ENCODE measurements at places on chromosomes 5 and 9.

DNA sequence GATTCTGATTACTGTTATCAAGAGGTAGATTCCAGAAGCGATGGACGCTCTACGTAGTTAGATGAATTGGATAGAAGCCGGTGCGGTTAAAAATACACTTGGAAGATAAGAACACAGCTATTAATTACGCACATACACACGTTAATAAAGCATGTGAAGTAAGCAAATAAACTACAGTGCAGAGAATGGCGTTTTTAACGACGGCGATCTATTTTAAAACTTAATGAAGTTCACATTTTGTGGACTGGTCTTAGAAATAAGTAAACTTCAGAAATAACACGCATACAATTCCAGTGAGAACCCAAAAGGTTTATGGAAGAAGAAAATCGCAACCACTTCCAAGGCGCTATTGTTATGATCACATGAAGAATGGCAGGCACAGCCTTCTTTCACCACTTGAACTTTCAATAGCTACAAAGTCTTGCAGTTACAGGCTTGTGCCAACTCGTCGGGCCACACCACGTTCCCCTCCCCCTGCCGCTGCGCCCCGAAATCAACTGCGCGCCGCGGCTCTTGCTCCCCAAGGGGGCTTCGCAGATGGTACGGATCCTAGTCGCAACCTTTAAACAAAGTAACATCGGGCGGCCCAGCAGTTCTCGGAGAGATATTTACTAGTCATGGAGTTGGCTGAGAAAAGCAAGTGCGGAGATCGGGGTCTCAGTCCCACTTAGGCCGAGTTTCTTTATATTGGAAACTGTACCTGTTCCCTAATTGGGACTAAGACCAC lies 866 bp upstream of the SEMA6A start:
- DNase-seq, result no peak

DNA sequence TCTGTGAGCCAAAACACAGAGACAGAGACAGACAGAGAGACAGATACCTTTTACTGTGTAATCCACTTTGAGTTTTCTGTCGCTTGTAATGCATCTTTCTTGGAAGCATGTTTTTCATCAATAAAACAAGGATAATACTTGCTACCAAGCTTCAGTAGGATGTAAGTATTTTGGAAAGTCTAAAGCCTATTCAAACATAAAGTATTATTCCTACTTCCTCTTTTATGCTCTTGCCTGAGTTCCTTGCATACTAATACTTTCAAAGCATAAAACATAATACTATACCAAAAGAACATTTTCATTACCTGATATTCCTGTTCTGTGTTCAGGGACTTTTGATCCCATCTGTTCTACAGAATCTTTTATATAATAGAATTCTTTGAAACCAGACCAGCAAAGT lies 64.5 kb upstream of the SLC30A5 start:
- DNase-seq, result no peak

GRCh38 chr5:123083298-123083697 lies 5.7 kb upstream of the PRDM6 start:
- DNase-seq, result peak; percentile 68

- peak; percentile 87 for DNase-seq
Measured at GRCh38 chr5:175753536-175754402, 95.9 kb downstream of the HRH2 start.

DNA sequence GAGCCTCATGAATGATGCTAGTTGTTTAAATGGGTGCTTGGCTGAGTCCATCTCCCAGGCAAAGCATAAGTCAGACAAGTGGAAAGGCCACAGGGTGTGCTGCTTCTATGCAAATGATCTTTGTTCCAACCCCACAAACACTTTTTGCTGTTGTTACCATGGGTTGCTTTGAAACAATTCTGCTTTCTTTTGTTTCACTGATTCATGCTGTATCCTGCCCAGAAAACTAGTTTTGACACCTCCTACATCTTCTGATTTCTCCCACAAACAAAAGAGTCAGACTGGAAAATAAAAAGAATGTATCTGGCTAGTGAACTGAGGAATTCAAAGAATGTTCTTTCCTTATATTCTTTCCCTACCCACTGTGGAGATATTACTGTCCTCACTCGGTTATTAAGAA lies 298.6 kb downstream of the DIRAS2 start:
- no peak for DNase-seq

GRCh38 chr5:40674661-40675235 lies 5.0 kb upstream of the PTGER4 start:
- no peak for DNase-seq

DNA sequence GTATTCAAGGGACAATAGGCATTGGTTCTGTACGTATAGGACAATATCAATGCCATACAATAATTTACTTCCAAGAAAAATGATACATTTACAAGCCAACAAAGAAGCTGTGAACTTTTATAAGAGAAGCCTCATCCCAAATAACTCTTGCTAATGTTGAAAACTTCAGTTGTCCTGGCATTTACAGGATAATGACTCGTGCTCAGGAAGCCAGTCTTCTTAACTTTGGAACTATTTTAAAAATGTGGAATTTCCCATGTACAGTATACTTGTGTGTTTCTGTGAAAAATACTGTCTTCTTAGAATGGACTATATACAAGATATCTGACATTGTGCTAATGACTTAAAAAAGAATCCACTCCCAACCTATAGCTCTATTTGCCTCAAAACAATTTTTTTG lies 1479.3 kb upstream of the CDH9 start:
- DNase-seq, result no peak

GRCh38 chr5:32163053-32163452 lies 11.1 kb downstream of the GOLPH3 start:
- DNase-seq, result no peak

- DNase-seq, result no peak
Measured at GRCh38 chr5:141519605-141520565, 31.0 kb downstream of the PCDHGC5 start.

DNA sequence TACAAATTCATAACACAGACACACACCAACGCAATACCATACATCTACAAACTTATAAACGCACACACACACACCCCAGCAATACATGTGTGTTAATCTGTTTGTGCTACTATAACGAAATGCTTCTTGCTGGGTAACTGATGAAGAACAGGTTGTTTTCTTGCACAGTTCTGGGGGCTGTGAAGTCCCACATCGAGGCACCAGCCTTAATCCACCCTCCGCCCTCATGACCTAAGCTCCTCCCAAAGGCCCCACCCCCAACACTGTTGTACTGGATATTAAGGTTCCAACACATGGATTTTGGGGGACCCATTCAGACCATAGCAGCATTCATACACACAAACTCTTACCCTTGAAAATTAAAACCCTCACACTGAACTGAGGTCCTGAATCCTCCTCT lies 38.8 kb upstream of the LPCAT1 start:
- DNase-seq, result no peak

DNA sequence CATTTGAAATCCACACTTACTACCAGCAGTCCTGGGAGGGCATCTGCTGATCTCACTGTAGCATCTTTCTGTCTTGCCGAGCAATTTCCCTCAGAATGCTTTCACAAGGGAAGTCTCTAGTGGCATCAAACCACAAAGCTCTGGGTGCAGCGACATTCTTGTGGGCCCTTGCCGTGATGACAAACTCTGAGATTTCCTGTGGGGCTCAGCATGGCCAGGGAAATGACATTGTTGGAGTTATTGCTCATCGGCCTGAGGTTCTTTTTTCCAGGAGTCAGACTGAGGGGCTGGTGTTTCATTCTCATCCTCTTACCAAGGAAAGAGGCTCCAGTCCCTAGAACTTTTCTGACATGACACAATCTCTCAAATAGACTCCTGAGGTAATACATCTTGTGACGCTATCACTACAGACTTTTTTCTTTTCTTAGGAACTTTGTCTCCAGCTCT lies 51.4 kb downstream of the PFDN1 start:
- no peak for DNase-seq

GRCh38 chr5:78779771-78780616 lies 131.4 kb upstream of the LHFPL2 start:
- peak; percentile 61 for DNase-seq

DNA sequence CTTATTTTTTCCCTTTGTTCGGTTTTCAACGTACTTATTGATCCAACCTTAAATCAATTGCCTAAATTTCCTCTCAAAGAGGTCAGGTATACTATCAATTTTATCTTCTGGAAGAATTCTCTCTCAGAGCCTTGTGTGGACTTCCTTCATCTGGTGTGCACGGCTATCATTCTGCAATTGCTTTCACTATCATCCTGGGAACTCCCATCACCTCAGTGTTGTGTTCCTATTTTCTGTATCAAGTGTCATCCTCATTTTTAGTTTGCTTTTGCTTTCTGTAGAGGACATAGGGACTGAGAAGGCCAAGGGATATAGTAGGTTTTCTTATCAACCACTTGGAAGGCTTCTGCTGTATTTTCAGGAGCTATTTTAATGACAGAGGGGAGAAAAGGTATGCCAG lies 11.3 kb downstream of the STOM start:
- no peak for DNase-seq

GRCh38 chr9:93183663-93184431 lies at the start of gene WNK2:
TSS of gene WNK2 (plus strand) at chr9:93184139. CDS start at chr9:93184930, 791 bp downstream.
- peak; percentile 43 for DNase-seq

DNA sequence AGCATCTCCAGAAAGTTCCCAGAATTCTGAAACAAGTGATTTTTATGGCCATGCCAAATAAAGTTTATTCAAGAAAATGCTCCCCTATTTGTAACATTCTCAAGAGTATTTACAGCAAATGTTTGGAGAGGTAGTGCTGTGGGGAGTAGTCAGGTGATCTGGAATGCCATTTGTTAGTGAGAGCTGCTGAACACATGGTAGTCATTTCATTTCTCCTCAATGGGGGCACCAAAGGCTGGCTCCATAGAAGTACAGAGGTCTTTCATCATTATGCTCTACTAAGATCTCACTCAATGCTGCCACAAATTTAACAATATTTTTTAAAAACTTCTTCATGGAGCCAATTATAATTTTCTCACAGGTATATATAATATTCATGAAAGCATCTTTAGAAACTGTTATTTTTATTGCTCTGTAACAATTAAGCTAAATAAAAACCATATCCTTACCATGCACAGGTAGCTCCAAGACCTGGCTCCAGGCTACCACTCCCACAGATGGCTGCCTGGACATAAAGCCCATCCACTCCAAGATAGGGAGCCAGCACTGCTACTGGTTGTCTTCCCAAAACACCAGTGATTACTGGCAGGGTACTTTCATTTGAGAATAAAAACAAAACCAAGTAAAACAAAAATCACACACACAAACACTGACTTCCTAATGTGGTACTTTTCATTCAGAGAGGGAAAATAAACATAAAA lies 200.8 kb downstream of the PLK2 start:
- DNase-seq, result no peak

DNA sequence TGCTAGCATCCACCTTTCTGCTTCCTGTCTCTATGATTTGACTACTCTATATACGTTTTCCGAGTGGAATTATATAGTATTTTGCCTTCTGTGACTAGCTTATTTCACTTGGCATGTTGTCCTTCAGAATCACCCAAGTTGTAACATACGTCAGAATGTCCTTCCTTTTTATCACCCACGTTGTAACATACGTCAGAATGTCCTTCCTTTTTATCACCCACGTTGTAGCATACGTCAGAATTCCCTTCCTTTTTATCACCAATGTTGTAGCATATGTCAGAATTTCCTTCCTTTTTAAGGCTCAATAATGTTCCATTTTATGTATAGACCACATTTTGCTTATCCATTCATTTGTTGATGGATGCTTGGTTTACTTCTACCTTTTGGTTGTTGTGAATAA lies 22.9 kb upstream of the TAS2R1 start:
- DNase-seq, result no peak

DNA sequence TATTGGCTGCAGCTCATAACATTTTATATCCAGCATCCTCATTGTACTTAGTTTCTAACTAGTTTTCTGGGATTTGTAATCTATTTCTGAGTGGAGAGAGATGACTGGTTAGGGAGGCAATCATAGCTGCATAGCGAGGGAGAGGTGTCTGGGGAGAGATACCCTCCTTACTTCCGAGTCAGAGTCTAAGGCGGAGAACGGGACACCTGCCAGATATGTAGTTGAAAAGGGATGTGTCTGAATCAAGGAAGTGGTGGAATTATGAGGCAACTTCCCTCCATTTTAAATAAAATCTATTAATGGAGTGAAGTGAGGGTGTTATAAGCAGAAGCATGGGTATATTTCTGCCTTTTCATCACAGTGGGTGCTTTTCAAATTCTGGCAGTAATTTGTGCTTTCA lies 126.5 kb downstream of the MAST4 start:
- no peak for DNase-seq

DNA sequence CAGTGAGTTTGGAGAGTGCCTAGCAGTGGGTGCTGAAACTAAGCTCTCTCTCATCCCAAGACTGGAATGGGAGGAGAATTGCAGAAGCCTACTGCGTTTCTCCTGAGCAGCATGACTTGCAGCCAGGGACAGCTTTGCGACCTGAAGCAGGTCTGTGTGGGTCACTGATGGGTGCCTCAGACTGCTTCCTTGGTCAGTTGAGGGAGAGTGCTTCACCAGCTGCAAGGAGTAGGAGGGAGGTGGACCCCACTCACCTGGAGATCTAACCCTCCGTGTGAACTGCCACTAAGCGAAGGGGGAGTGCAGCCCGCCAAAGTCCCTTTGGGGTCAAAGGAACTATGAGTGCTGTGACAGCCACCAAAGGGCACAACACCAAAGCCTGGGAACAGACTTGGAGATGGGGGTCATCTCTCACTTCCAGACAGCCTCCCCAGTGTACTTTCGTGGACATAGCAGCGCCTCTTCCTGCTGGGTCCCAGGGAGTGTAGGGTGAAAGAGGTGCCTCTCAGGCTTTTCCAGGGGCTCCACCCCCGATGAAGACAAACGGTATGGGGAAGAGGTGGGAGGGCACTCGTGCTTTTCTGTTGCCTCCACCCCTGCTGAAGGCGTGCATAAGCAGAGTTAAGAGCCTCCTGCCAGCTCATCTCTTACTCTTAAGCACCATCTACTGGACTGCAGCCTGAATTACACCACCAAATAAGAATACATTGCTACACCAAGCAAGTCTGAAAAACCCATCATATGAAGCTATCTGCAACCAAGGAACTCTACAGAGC lies 34.3 kb upstream of the MACIR start:
- peak; percentile 61 for DNase-seq

GRCh38 chr5:171355302-171355724 lies 32.3 kb upstream of the NPM1 start:
- no peak for DNase-seq

- DNase-seq, result peak; percentile 70
Measured at GRCh38 chr5:54234304-54234933, 76.0 kb downstream of the ARL15 start.

GRCh38 chr9:18343784-18344183 lies 130.2 kb upstream of the ADAMTSL1 start:
- no peak for DNase-seq
